ENCODE measurements at places on chromosomes 6 and 20.

- DNase-seq, result no peak
Measured at GRCh38 chr6:19463250-19463649, 373.9 kb upstream of the ID4 start.

DNA sequence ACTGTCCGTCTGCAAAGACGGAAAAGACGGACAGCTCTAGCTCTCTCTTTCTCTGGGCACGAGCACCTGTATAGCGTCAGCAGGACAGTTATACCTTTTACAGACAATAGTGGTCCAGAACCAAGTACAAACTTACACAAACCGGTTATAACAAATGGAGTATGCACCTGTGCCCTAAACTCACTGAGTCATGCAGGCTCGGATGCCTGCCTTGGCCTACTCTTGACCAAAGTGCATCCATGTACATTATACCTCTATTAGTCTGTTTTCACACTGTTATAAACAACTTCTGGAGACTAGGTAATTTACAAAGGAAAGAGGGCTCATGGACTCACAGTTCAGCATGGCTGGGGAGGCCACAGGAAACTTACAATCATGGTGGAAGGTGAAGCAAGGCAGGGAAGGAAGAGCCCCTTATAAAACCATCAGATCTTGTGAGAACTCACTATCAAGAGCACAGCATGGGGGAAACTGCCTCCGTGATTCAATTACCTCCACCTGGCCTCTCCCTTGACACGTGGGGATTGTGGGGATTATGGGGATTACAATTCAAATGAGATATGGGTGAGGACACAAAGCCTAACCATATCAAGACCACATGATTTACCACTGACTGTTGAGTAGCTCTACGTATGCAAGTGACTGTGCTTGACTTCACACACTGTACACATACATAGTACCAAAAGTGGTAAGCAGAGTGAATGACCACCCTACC, 23.1 kb downstream of the MAN1A1 start:
- DNase-seq, result no peak

DNA sequence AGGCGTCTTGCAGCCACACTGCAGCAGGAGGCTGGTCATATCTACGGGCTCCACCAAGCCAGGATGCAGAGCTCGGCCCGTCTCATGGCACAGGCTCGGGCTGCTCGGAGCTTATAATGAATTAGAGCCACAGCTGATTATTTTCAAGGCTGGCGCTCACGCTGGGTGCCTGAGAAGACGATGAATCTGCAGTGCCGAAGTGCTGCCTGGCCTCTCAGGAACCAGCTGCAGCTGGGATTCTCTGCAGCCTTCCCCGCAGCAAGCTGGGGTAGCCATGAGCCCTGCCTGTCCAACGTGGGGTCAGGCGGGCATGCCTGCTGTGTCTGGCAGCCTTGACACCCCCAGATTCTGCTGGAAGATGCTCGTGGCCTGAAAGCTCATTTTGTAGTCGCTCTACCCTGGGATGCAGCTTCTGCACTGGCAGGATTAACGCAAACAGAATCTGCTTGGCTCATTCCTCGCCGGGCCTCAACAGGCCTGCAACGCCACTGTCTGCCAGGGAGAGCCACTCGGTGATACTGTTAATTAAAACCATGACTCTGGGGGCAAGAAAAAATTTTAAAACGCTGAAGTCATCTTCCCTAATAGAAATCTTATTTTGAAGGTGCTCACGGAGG, 104.3 kb downstream of the CDH26 start:
- DNase-seq, result peak; percentile 41

GRCh38 chr6:100382767-100383195, 81.9 kb downstream of the SIM1 start:
- DNase-seq, result no peak

- no peak for DNase-seq
Measured at GRCh38 chr6:3072798-3073197, 4.5 kb downstream of the RIPK1 start.

DNA sequence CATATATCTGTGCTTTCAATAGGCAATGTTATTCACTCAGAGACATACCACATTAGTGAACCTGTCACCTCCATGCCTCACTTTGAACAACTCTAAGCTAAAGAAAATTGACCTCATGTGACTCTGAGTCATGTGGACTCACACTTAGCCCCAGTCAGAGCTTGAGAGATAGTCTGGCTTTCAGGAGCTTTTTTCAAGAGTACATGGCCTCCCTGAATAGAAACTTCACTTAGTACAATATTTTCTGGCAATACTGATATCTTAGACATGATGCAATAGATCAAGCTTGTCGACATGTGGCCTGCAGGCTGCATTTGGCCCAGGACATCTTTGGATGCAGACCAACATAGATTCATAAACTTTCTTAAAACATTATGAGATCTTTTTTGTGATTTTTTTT, 8.5 kb downstream of the SPTLC3 start:
- DNase-seq, result no peak

DNA sequence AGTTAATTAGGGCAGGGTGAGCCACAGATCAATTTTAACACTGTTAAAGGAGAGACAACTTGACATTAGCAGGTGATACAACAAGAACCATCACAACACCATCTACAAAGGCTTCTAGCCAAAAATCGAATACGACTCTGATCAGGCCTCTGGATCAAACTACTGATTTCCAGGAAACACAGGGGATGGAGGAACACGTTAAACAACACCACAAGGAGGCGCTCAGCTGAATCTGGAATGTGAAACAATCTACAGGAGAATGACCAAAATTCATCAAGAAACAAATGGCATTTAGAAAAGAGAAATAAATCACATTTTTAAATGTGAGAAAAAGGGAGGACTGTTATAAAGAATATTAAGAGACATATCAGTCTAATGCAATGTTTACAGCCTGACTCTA, 13.5 kb upstream of the MAFB start:
- DNase-seq, result no peak

DNA sequence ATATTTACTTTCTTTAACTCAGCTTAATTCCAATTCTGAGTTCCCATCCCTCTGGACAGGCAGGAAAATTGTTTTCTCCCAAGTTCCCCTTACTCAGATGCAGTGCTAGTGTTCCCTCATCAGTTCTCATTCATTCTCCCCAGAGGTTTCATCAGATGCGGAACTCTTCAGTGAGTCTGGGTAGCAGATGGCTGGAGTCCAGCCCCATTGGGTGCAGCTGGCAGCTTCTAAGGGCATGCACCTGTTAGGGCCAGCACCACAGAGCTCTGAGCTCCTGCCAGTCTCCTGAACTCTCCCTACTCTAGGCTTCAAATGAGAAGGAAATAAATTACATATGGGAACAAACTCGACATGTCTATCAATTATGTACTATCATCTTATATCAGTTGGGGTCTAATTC, 76.6 kb downstream of the SOD2 start:
- DNase-seq, result no peak

- DNase-seq, result no peak
Measured at GRCh38 chr6:149455031-149455732, 29.6 kb downstream of the ZC3H12D start.

- DNase-seq, result no peak
Measured at GRCh38 chr6:111631018-111631417, 25.3 kb upstream of the TRAF3IP2 start.

GRCh38 chr20:34536798-34537394, 20.7 kb downstream of the DYNLRB1 start:
- peak; percentile 62 for DNase-seq

DNA sequence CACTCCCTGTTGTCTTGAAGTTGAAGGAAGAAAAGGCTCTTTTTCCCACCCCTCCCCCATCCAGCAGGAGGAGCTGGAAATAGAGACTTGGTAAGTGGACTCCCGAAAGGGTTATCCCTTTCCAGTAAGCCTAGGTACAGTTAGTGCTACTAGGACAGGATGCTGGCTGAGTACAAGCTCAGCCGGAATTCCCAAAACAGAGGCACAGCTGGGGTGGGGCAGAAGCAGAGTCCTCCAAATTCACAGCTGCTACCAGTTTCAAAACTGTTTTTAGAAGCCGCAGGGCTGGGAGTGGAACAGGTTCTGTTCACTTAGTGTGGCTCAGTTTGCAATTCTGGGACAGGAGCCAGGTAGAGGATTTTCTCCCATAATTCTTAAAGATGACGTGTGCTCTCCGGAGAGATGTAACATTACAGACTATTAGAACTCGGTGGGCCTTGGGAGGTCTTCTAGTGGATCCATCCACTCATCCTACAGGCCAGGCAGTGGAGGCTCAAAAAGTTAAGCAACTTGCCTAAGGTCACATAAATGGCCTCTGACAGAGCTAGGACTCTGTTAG, 19.0 kb upstream of the UTRN start:
- DNase-seq, result no peak

DNA sequence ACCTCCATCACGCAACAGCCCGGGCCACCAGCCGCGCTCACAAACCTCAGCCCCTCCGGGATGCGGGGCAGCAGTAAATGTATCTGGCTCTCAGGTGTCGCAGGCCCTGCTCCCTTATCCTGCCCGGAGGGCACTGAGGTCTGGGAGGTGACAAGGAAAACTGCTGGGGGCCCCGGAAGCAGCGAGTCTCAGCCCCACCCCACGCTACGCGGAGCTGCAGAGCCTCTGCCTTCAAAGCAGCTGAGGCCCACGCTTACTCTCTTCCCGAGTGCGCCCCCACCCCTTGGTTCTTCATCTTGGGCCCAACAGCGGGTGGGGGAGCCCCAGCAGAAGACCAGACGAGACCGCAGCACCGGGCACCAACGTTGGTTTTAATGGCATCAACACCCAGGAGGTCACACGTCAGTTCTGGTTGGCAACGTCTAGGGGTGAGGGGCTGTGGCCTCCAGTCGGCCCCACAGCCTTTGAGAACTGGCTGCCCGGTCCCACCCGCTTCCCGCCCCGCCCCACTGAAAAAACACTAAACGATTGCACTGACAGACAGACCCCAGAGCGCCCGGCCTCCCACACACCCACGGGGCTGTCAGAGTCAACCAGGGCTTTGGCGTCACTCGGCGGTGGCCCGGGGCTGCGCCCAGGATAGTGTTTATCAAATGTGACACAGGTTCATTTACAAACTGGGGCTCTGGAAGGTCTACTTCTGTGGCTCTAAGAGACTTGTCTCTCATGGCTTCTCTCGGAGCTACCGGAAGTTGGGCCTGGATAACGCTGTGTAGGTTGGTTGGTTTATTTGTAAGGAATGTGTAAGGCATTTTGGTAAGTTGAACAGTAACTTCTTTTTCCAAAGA, 43.7 kb downstream of the DSTN start:
- DNase-seq, result no peak

GRCh38 chr6:30625511-30625910, 1.2 kb upstream of the ATAT1 start:
- no peak for DNase-seq

GRCh38 chr6:81894306-81894705, 141.8 kb upstream of the TENT5A start:
- no peak for DNase-seq

GRCh38 chr6:157221049-157221816, 102.1 kb downstream of the TMEM242 start:
- peak; percentile 55 for DNase-seq

DNA sequence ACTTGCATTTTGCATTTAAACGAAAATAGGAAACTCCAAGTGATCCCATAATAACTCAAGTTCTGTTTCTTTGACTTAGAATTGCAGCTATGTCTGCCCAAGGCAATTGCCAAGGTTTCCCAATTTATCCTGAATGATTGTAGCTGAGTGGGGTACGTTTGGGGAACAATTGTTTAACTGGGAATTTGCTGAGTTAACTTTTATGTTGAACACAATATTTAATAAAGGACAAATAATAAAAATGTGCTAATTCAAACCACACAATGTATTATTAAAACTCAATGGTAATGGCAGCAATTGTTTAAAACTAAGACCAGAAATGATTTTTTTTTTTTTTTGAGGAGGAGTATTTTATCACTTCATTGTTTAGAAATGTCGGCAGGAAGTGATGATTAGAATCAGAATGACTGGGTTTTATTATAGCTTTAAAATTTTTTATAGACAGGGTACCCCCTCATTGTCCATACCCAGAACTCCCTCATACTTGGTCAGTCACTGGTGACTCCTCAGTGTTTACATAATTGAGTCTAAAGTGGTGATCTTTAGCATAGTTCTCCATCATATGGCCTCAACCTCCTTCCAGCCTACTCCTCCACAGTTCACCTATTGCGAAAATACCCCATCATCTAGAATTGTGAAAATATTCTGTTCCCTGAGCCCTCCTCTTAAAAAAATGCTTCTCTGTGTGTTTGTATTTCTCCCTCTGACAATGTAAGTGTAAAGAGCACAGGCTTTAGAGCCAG, 389.2 kb upstream of the CITED2 start:
- no peak for DNase-seq

- DNase-seq, result no peak
Measured at GRCh38 chr20:22289442-22289841, 294.9 kb downstream of the FOXA2 start.

Data from anterior cingulate cortex (tissue), 58 donors.